ENCODE measurements at places on chromosomes 3 and 15.

DNA sequence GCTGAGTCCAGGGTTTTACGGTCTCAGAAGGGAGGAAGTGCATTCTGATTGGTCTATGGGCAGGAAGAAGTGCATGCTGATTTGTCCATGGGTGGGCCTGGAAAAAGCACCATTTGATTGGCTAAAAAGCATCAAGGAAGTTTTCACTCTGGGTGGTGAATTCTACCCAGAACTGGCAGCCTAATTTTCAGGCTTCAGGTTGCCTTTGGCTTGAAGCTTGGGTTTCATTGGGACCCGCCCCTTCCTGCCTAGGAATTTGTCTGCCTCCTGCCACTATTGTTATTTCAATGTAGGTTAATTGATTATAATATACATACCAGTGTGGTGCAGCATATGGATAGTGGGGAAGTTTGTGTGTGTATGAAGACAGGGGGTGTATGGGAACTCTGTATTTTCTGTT lies 1355.9 kb downstream of the SI start:
- DNase-seq = no peak

- no peak for DNase-seq
Observed at GRCh38 chr3:24495326-24495994, 810 bp upstream of the THRB start.

DNA sequence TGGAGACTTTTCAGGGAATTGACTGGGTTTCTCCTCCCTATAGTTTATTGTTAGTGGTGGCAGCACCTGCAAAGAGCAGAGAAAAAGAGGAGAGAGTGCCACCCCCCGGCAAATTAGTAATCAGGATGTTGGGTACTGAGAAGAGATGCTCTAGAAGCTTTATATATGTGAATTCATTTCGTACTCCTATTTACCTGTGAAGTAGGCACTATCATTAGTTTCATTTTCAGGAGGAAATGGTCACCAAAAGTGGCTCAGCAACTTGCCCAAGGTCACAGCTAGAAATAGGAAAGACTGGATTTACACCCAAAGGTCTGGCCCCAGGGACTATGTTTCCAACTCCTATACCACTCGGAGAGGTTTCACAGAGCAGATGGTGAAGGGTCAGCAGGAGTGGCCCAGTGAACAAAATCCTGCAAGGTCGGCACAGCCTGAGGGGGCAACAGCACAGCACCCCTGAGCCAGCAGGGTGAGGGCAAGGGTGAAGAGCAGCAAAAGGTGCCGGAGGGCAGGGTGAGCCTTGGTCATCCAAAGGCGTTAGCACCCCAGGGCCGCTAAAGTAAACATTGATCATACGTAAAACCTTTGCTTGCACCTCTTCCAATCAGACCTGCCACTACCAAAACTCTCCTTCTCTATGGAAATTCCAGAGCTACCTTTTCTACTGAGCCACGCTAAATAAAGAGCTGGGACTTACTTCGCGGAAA lies 23.6 kb downstream of the VGLL4 start:
- no peak for DNase-seq

GRCh38 chr3:125602752-125603649 lies 7.7 kb upstream of the OSBPL11 start:
- DNase-seq = peak; percentile 39

DNA sequence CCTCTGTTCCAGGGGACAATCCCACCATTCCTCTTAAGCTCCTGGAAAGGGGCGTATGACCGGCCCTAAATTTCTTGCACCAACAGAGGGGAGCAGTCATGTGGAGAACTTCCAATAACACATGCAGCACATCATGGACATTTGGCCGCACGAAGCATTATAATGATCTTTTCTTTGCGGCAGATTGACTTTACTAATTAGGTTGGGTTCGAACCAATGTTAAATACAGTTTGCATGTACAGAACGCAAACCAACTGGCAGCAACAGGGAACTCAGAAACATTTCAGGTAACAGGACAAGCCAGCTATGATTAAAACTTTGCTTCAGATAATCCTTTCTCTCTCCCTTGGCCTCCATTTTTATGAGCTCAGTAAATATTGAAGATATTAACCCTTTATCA lies 100.8 kb upstream of the ADPGK start:
- no peak for DNase-seq

GRCh38 chr15:57634290-57634689 lies 42.6 kb downstream of the MYZAP start:
- DNase-seq = no peak

GRCh38 chr3:136671921-136672320 lies 80.3 kb downstream of the STAG1 start:
- peak; percentile 14 for DNase-seq

GRCh38 chr15:27767918-27768640 lies 331.0 kb downstream of the OCA2 start:
- no peak for DNase-seq

GRCh38 chr3:140523600-140523999 lies 154.3 kb upstream of the TRIM42 start:
- DNase-seq = no peak

- no peak for DNase-seq
Observed at GRCh38 chr3:150826466-150827282, 63.7 kb upstream of the SIAH2 start.

- DNase-seq = no peak
Observed at GRCh38 chr3:64188810-64189560, 36.3 kb downstream of the PRICKLE2 start.

GRCh38 chr3:23952646-23953045 lies 7.6 kb downstream of the NR1D2 start:
- DNase-seq = no peak

- DNase-seq = no peak
Observed at GRCh38 chr3:52544937-52545336, 8.5 kb downstream of the UQCC5 start.

GRCh38 chr3:131731709-131732108 lies 228.9 kb upstream of the MRPL3 start:
- DNase-seq = no peak

GRCh38 chr3:73745526-73746191 lies 120.9 kb upstream of the PDZRN3 start:
- DNase-seq = no peak

GRCh38 chr3:56193519-56193918 lies 274.7 kb downstream of the ERC2 start:
- DNase-seq = no peak
